Cerebellar nuclear complex (tissue), 1 donor: ENCODE measurements at places on chromosomes 12 and 14.

DNA sequence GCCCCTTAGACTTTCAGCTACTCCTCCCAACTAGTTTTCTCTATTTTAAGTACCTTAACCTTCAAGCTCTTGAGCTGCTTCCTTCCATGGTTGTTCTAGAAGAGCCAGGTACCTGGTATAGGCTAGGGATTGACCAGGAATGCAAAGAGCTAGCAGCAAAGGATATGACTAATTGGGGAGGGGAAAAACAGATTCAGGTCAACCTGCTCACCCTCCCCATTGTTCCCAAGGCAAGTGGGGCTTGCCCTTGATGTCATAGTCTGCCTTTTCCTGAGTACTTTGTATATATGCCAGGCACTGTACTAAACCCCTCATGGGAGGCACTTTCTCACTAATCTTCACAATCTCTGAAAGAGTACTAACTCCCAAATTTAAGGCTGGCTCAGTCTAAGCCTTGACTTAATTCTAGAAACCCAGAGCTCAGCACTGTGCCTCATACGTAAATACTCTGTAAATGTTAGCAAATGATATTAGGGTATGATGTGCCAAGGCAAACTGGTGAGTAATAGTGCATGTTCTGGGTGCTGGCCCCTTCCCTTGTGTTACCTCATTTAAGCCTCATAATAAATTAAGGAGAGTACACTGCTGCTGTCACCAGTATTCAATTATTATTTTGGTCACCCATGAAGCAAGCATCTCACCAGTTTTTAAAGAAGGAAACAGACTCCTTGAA is 42.2 kb downstream of the SUDS3 start:
- no peak for DNase-seq

- no peak for DNase-seq
Observed at GRCh38 chr14:69818758-69819191, 21.7 kb upstream of the SLC10A1 start.

GRCh38 chr12:18443768-18444437 is 182.6 kb downstream of the PIK3C2G start:
- DNase-seq = no peak

- DNase-seq = no peak
Observed at GRCh38 chr12:42372154-42372791, 46.3 kb downstream of the PPHLN1 start.

DNA sequence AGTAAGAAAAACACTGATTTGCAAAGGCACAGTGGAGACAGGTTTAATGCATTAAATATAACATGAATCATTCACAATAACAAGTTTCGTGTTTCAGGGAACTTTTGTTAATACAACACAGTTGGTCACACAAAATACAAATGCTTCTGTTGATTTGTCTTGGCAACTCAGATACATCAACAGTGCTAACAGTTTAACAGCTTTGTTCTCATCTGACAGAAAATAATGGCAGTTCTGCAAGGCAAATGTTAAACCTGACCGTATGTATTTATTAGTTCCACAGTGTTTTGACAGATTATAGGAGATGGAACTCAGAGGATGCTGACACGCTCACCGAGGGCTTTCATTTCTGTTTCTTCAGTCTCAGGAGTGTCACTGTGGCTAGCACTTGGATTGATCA is 350.7 kb downstream of the PRKD1 start:
- DNase-seq = no peak

DNA sequence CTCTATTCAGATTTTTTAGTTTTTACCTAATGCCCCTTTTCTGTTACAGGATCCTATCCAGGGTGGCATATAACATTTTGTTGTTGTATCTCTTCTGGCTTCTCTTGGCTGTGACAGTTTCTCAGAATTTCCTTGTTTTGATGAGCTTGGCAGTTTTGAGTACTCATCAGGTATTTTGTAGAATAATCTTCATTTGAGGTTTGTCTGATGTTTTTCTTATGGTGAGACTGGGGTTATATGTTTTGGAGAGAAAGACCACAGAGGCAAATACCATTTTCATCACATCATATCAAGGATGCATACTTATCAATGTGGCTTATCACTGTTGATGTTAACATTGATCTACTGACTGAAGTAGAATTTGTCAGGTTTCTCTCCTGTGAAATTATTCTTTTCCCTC is 14.0 kb upstream of the LYZ start:
- no peak for DNase-seq

GRCh38 chr12:25115677-25116076 is 79.3 kb downstream of the DNAI7 start:
- no peak for DNase-seq

DNA sequence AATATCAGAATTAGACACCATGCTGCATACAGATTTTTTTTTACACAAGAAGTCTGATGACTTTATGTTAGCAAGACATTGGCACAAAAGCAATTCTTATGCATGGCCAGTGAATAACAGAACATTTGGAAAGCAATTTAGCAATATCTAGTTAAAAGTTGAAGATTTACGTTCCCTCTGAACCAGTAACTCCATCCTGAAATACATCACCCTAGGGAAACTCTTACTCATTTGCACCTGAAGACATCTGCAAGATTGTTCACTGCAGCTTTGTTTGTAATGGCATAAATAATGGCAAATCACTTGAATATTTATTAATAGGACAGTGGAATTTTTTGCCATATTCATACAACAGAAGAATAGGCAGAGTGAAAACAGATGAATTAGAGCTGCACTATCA is 670.0 kb upstream of the NOVA1 start:
- no peak for DNase-seq

- DNase-seq = no peak
Observed at GRCh38 chr12:6552140-6552551, 3.7 kb downstream of the IFFO1 start.
